ENCODE measurements at places on chromosomes 1 and 21. TPM values are rescaled to one million over a fixed set of nuclear protein-coding genes. Genes with fewer than 3 reads are reported as not detected.

ADGRB2 gene
- 13.7 TPM for total RNA-seq

LENEP gene
- not detected for total RNA-seq

GPR153 gene
- 2.9 TPM for total RNA-seq

VSIG8 gene
- 0.57 TPM for total RNA-seq

UBASH3A gene
- not detected for total RNA-seq

SWT1 gene
- total RNA-seq: 2.3 TPM

CFHR3 gene
- not detected for total RNA-seq

PRAMEF33 gene
- not detected for total RNA-seq

OLFML2B gene
- total RNA-seq: 22.7 TPM

KCNJ6 gene
- not detected for total RNA-seq

Measured in Caki2 (cell line).